ENCODE measurements at places on chromosomes 1 and 21.
A peak's percentile ranks its signal among the peaks of the same experiment; 100 is the strongest.

DNA sequence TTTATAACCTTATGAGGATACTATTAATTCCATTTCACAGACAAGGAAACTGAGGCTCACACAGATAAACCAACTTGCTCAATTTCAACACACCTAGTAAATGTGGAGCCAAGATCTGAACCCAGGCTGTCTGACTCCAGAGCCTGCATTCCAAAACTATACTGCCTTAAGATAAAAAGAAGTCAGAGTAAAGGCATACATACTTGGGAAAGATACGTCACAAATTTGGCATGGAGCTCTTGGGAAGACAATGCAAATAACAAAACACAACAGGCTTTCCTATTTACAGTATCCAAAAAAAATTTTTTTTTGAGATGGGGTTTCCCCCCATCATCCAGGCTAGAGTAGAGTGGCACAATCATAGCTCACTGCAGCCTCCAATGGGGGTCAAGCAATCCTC is 5.9 kb downstream of the AKT3 start:
- DNase-seq: no peak

GRCh38 chr21:41497008-41497407 is 10.9 kb downstream of the TMPRSS2 start:
- no peak for DNase-seq

DNA sequence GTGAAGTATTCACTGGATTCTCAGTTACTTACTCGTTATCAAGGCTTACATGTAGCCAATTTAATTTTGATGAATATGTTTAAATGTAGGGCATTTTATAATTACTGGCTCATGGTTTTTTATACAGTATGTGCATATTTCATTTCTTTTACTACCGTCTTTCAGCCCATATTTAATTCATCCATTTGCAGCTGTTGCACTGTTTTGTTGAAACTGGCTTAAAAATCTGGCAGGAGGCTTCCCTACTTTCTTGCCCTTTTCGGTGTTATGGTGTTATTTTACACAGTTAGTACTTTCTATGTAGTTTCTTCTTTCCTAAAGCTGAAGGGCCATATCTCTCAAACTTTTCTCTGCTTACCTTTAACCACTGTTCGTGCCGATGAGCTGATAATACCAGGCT is 54.2 kb downstream of the ITSN1 start:
- no peak for DNase-seq

- DNase-seq: no peak
Measured at GRCh38 chr1:29807689-29808088, 571.4 kb downstream of the PTPRU start.

DNA sequence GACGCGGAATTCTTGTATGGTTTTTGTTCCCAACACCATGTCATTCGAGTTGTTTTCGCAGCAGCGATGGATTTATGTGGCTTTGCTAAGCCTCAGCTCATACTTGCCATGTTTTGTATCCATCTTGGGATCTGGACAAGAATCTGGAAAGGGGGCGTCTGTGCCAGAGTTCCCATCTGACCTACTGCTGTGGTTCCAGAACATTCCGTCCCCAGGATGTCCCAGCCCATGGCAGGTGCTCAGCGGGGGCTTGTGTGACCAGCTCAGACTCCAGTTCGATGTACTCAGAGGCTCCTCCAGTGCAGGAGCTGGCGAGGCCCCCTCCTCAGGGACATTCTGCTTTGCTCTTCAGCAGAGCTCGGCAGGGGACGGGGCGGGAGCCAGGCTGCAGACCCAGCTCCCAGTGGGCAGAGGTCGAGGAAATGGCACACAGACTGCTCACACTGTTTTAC is 24.0 kb upstream of the ADARB1 start:
- no peak for DNase-seq

GRCh38 chr1:57474137-57474750 is 50.4 kb upstream of the DAB1 start:
- no peak for DNase-seq

- DNase-seq: no peak
Measured at GRCh38 chr1:242873661-242874060, 349.2 kb upstream of the PLD5 start.

GRCh38 chr1:48644905-48645605 is 131.6 kb downstream of the BEND5 start:
- DNase-seq: peak; percentile 73

DNA sequence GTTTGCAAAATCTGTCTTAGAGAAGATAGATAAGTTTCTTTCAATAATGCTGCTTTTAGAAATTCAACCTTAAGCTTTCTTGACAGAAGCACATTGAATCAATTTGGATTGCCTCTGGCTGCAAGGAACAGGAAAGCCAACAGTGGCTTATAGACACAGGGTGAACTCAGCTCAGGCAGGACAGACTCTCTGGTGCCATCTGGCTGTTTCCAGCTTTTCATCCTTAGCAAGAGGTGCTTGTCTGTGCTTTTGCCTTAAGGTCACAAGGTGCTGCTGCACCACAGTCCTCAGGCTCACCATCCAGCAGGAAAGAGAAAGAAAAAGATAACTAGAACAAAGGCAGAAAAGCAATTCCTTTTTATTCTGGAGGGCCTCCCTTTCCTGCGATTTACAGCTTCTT is 93.7 kb upstream of the ETS2 start:
- DNase-seq: no peak

GRCh38 chr1:47751193-47751592 is 246.0 kb downstream of the TRABD2B start:
- DNase-seq: no peak

- DNase-seq: no peak
Measured at GRCh38 chr1:66757722-66758240, 5.5 kb downstream of the DYNLT5 start.

GRCh38 chr1:62357916-62358315 is 38.7 kb upstream of the KANK4 start:
- no peak for DNase-seq

DNA sequence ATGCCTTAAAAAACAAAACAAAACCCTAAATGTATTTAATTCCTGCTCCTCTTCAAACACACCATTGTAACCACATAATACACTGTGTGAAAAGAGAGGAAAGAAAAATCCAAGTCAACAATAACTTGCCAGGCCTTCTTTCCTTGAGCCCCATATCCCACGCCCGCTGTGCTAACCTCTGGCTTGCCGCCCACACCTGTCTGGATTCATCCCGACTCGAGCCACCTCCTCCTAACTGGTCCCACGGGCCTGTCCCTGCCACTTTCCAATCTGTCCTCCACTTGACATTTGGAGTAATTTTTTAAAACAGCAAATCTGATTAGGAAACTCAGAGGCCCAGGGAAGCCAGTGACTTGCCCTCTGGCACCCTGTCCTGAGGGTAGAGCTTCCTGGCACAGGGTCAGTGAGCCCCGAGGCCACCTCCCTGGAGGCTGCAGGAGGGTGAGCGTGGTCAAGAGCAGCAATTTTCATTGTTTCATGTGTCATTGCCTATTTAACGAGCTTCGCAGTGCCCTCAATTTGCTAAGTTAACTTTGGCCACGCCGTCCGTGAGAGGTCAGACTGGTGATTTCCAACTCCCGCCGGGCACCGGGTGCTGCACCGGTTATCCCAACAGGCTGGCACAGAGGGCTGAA is 54.1 kb downstream of the B3GALT5 start:
- DNase-seq: no peak

DNA sequence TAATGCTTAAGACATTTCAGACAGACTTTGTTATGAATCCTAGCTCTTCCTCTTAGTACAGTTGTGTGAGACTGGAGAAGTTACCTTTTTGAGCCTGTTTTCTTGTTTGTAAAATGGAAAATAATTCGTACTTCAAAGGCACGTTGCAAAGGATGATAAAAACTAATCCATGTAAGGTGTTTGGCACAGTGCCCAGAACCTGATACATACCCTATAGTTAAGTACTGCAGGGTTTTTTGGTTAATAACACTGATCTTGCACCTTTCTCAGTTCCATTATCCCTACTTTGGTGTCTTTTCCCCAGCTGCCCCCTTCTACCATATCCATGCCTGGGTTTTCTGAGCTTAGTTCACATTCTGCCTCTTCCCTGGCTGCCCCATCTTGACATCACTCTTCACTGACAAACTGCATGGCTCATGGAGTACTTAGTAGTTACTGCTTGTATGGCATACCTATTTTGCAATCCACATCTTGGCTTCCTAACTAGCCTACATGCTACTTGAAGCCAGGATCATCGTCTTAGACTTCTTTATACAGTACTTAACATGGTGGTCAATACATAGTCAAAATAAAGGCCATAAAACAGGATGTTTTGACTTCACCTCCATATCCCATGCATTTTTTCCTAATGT is 10.1 kb downstream of the CCDC185 start:
- no peak for DNase-seq

GRCh38 chr1:233057836-233058235 is 107.4 kb downstream of the NTPCR start:
- no peak for DNase-seq

DNA sequence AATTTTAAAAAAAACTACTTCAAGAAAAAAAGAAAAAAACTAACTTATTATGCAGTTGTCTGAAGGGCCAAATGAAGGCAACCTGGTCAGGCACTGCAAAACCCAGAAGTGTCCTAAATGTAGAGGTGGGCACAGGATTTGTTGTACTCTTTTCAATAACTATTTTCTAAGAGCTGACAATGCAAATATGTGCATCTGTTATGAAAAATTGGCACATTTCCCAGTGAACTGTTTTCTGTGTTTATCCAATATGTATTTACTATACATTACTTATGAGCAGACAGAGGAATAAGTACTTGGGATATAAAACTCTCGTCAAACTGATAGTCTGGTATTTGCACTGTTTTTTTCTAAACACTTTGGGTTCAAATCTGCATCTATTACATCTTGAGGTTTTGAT is 188.0 kb upstream of the C21orf91 start:
- DNase-seq: no peak

- no peak for DNase-seq
Measured at GRCh38 chr1:184648856-184649201, 105.8 kb downstream of the EDEM3 start.

GRCh38 chr1:213858581-213858980 is 129.2 kb upstream of the PROX1 start:
- DNase-seq: no peak

- DNase-seq: no peak
Measured at GRCh38 chr1:163924041-163924440, 602.3 kb downstream of the NUF2 start.

- no peak for DNase-seq
Measured at GRCh38 chr1:234918961-234919761, 209.5 kb downstream of the TOMM20 start.

DNA sequence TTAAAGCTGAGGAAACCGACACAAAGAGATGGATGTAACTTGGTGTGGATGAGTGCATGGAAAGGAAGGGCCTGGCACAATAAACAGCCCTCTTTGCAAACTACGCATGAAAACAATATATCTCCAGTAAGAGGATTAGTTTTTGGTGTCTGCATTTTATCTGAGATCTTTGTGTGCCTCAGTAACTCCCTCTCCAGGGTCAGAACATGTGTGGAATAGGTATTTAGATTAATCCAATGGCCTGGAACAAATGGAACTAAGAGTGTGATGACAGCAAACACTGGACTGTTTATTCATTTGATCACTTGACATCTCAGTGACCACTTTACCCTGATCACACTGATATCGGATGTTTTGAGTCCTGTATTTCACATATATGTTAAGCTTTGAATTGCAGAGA is 45.3 kb downstream of the AKNAD1 start:
- DNase-seq: no peak

DNA sequence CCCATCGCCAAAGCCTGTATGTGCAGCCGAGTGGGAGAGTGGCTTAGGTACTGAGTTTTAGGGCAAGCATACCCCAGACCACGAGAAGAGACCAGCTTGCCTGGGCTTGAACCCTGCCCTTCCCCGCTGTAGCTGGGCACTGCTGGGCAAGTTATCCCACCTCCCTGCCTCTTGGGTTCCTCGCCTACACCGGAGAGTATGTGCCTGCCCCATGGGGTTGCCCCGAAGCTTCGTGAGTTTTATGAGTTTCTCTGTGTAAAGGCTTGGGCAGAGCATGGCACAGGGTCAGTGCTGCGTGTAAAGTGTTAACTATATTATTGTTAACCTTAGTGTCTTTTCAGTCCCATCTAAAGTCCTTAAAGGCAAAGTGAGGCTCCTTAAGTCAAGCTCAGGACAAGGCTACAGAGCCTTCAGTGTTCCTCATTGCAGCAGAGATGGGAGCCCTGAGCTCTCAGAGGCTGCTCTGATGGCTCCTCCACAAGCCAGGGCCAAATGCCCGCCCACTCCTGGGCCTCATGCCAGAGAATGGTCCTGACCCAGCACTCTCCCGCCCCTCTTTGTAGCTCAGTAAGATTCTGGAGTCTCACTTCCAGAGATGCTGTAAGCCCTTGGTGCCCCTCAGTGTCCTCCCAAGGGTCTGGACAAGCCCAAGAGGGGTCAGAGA is 37.0 kb upstream of the KCNA10 start:
- DNase-seq: no peak

DNA sequence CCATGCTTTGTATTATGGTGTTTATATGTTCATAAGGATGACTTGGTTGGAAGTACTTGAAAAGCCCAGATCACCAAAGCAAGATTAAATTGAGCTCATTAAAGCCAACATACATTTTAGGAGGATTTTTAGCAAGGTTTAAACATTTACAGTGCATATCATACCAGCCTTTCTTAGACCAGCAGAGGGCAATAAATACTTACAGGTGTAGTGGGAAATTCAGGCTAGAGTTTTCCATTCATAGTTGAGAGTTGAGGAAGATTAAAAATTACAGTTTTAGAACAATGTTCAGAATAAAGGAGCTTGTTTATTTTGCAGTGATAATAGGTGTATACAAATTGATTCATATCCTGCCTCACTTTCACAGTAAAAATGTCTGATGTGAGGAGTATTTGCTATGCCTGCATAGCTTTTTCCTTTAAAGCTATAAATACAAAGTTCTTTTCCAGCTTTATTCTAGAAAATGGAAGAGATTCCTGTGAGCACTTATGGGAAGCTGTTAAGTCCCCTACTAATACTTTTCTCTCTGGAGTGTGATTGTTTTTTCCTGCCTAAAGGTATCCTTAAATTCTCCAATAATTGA is 35.3 kb downstream of the DTL start:
- no peak for DNase-seq

DNA sequence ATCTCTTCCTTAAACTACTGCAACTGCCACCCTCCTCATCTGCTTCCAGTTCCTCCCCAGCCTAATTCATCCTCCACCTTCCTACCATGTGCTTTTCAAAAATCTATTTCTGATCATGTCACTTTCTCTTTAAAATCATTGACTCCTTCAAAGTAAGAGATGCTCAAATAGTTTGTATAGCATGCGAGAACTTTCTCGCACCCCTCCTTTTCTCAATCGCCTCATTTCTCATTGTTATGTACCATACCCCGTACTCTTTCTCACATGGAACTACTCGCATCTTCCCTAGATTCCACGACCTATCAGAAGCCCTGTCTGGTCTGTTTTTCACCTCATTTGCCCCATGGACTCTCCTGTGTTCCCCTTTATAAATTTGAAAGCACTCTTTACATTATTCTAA is 238.2 kb downstream of the NRIP1 start:
- DNase-seq: no peak

DNA sequence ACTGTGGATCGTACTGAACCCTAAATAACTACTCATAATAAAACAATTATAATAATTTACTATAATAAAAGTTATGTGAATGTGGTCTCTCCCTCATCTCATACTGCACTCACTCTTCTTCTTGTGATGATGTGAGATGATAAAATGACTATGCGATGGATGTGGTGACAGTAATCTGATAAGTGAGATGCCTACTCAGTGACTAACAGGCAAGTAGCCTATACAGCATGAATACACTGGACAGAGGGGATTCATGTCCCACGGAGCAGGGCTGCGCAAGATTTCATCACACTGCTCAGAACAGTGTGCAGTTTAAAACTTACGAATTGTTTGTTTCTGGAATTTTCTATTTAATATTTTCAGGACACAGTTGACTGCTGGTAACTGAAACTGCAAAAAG is 304.0 kb downstream of the DUSP10 start:
- DNase-seq: no peak
